ENCODE measurements at places on chromosomes 3 and 15. TPM values are rescaled to one million over a fixed set of nuclear protein-coding genes. Genes with fewer than 3 reads are reported as not detected.

EIF3J gene
- total RNA-seq, result 52.9 TPM

SEMA3F gene
- total RNA-seq, result 1.1 TPM

C2CD4B gene
- total RNA-seq, result 0.18 TPM

PLA2G4D gene
- not detected for total RNA-seq

WDR76 gene
- total RNA-seq, result 6.6 TPM

TGM5 gene
- 0.27 TPM for total RNA-seq

CACNA1D gene
- total RNA-seq, result not detected

DNA sequence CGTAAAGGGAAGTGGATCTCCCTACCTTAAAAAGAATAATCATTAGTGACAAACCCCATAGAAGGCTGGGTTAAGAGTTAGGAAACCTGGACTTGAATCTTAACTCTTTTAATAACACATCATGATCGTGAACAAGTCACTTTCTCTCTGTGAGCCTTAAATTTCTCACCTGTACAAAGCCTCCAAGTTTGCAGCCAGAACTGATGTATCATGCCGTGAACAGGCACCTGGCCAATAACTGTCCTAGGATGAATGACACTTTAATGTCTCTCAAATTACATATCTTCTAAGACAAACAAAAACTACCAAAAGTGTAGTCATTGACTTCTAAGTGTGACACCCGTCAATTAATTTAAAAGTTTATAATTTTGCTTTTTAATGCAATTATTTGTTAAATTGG lies 3.9 kb downstream of the UPK1B start:
- no peak for DNase-seq

- DNase-seq, result no peak
These were observed 12.3 kb upstream of the KPNA4 start for GRCh38 chr3:160577556-160578195.

DNA sequence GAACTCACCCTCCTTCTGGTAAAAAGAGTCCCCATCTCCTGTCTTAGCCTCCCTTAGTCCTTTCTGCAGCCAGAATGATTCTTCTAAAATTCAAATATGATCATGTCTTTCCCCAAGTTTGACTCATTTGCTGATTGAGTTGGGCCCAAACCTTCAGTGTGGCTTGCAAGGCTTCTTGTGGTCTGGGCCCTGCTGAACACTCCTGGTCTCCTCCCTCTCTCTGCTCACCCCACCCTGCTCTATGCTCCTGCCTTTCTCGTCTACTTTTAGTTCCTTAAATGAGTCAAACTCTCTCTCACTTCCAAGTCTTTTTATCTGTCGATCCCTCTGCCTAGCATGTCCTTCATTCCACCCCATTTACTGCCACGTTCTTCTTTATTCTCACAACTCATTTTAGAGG lies 72.6 kb downstream of the CCR1 start:
- DNase-seq, result no peak

DNA sequence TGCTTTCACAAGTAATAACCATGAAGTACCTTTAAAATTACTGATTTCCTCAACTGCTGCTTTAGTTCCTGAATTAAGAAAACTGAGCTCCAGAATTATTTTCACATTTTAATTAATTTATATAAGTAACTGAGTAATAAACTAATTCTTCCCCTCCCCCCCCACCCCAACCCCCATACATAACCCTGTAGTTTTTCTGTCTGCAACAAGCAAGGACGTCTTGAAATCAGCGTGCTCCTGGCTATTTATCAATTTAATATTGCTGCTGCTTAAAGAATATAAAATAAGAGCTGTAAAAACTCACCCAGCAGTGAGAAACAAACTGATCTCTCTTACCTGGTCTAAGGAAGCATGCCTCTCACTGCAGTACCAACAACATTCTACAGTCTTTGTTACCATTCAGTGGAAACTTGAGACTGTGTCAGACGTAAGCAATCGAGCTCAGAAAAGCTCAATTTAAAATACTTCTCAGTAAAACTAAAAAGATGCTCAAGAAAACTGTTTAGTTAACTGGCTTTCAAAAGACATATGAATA lies 121.0 kb downstream of the TFDP2 start:
- peak; percentile 45 for DNase-seq

GRCh38 chr15:61364871-61365270 lies 135.8 kb upstream of the RORA start:
- no peak for DNase-seq

DNA sequence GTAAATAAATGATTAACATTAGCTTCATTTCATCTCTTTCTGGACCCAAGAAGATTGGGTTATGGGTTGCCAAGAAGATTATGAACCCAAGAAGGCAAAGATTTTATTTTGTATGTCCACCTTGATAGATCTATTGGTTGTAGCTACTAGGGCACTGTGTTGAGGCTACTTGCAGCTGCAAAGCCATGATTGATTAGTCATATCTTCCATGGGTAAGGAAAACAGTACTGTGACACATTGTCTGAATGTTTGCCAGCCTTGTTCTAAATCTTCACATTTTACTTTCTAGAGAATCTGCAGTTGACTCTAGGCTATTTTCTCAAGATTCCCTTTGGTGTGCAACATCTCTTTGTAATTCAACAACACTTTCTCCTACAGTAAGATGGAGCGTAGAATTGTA lies 229.2 kb upstream of the KCNH8 start:
- no peak for DNase-seq

GRCh38 chr3:122058294-122058693 lies 3.1 kb downstream of the CD86 start:
- DNase-seq, result no peak

DNA sequence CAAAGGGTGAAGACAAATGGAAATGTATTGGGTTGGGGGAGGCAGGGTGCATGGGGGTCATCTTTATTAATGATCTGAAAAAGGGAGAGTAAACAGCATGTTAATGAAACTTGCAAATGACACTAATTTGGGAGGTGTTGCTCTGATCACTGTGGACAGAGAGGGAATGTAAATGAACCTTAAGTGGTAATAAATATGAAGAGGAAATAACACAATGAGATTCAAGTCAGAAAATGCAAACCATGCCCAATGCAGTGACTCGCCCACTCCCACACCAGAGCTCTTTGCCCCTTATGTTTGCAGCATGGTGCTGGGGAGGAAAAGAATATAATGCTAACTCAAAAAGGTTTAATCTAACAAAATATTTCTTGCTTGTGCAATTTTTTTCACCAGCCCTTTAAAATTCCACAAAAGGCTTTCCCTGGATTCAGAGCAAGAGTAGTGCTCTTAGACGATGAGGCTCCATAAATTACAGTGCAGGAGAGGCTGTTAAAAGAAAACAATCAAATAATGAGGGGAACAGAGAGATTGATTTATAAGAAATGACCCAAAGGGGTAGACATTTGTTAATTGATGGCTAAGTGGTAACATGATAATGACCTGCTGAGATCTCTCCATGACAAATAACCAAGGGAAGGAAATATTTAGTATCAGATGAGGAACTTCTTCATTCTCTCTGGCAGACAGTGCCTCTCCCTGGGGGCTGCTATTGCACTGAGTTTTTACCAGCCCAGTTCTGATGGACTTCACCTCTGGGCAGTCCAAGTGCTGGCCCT lies 210.0 kb upstream of the PPP2R3A start:
- no peak for DNase-seq

DNA sequence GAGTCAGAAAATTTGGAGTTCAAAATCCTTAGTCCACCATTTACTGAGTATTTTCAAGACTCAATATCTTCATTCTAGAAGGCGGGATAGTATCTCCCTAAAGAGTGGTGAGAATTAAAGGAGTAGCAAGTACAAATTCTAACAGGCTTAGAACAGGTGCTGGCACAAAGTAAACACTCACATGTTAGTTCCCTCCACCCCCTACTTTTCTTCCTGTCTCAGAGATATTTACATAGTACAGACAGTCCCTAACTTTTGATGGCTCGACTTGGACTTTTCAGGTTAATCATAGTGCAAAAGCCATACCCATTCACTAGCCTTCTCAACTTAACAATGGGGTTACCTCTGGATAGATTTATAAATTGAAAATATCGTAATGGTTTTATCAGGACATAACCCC lies 476.2 kb upstream of the RASGRP1 start:
- DNase-seq, result no peak

GRCh38 chr3:115512565-115513415 lies 110.5 kb upstream of the GAP43 start:
- DNase-seq, result no peak

GRCh38 chr3:47705391-47705790 lies 76.3 kb downstream of the SMARCC1 start:
- DNase-seq, result no peak

DNA sequence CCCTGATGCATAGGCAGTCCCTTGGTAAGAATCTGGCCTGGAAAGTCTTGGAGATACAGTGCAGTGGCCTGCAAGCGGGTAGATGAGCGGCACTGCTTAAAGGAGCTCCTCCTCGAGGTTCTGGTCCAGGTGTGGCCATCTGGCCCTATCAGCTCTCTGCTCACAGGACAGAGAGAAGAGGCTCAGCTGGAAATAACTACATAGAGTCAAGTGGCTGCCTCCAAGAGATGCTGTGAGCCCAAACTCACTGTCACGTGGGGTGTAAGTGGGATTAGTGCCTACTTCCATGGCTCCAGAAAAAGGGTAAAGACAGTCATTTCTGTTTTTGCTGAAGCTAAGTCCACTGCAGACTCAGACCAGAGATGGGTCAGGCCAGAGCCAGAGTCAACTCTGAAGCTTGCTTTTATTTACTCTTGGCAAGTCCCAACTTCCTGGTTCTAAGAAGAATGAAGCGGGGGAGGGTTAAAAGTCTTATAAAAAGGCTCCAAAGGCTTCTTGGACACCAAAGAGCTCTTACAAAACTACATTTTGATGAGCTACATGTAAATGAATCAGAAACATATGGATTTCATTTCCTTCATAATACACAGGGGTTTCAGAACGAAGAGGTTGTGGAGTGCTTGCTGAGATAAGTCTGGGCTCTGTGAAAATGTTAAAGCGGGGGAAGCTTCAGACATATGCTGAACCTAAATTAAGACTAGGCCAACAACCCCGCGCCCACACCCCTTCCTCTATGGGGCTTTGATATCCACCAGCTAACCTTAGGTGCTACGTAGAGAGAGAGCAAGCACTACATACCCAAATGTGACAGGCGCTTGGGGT lies 77.1 kb downstream of the PDZRN3 start:
- DNase-seq, result no peak

GRCh38 chr3:162367429-162368260 lies 871.0 kb downstream of the OTOL1 start:
- no peak for DNase-seq

- no peak for DNase-seq
These were observed 17.9 kb downstream of the CD80 start for GRCh38 chr3:119541547-119541946.

- no peak for DNase-seq
These were observed 410.5 kb upstream of the CADM2 start for GRCh38 chr3:84547971-84548970.

- DNase-seq, result no peak
These were observed 12.1 kb downstream of the B4GALT4 start for GRCh38 chr3:119228373-119229145.

DNA sequence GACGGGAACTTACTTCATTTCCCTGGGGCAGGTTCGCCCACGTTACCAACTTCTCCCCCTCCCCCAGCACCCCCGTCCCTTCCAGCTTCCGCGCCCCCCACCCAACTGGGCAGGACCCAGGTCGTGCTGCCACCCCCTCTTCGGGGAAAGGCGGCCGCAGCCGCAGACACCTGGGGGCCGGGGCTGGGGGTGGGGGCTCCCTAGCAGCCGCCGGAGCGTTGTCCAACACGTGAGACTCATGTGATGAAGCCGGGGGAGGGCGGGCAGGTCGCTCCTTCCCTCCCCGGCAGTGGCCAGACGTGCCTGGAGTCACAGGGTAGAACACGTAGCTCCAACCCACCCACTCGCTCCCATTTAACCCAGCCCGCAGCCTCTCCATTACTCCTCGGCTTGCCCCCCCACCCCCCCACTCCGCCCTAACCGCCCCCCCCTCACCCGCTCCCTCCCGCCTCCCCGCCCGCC lies 240 bp upstream of the BHLHE40 start:
- DNase-seq, result peak; percentile 43

- no peak for DNase-seq
These were observed 7.2 kb downstream of the FEM1B start for GRCh38 chr15:68284616-68285258.
